Midbrain (tissue), 1 donor: ENCODE measurements at places on chromosomes 7 and 10.

GRCh38 chr10:24118246-24118645 is 90.7 kb upstream of the KIAA1217 start:
- no peak for DNase-seq

DNA sequence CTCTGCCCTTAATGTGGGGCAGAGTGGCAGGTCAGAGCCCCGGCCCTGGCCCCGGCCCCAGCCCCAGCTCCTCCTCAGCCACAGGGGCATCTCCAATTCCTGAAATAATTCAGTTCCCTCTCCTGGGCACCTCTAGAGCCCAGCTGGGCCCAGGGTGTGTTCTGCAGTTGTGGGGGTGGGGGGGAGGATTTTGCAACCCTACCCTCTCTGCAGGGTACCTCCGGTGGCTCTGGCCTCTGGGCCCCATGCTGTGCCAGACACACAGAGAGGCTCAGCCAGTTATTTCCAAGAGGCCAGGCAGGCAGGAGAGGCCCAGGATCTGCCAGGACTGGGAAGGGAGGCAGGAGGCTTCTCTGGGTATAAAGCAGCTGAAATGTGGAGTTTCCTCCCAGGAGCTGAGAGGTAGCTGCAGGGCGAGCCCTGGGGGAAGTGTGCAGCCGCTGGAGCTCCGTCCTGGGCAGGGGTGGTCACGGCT is 47.9 kb downstream of the PWWP2B start:
- DNase-seq = no peak

- DNase-seq = no peak
These were observed 208.2 kb downstream of the WDR11 start for GRCh38 chr10:121059351-121059750.

DNA sequence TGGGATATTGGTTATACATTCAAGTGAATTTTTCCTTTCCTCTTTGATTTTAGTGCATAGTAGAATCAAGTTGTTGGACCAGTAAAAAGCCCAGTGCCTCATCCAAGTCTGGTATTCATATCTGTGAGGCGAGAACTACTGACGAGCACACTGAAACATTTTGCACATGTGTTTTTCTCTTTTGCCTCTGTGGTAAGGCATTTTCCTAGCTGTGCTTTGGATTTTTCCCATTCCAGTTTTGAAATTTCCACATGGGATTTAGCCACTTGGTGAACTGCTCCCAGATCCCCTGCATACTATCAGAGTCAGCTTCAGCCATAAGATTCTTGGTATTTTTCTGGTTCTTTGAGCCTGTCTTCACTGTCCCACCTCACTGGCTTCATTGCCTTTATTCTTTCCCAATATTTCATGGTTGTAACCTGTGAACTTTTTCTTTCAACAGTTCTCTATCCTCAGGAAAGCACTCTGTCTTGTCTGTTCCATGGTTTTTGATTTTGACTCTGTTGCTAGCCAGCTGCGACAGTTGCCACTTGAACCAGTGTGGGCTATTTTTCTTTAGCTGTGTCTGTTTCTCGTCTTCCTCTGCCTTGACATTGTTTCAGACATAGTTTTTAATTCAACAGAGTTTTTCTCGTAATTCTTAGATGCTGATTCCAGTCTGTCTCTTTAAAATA is 239.0 kb downstream of the REEP3 start:
- no peak for DNase-seq

DNA sequence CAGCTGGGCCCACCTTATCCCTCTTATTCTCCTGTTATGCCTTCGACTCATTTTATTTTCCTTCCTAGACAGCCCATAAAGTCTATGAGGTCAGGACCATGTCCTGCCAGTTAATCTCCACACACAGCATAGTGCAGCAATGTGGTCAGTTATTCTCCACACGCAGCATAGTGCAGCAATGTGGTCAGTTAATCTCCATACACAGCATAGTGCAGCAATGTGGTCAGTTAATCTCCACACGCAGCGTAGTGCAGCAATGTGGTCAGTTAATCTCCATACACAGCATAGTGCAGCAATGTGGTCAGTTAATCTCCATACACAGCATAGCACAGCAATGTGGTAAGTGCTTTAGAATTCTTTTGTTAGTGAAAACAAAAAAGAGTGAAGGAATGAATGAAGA is 77.8 kb downstream of the TEX36 start:
- DNase-seq = no peak

GRCh38 chr7:5213286-5213645 is 23.2 kb downstream of the WIPI2 start:
- no peak for DNase-seq
